RWPE2 (cell line): ENCODE measurements at places on chromosomes 3 and 15.

DNA sequence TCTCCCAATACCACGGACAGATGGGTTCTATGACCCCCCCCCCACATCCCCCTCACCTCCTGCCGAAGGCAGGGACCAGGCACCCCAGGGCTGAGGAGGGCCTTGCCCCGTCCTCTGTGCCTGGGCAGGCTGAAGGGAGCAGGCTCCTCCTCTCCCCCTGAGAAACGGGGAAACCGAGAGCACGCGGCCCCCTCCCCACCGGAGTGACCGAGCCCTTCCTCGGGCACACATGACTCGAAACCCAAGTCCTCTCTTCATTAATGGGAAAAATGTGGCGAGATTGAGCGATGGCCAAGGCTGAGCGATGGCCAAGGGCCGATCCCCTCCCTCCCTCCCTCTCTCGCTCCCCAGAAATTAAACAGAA, 7.0 kb downstream of the EPHB3 start:
- DNase-seq: no peak

DNA sequence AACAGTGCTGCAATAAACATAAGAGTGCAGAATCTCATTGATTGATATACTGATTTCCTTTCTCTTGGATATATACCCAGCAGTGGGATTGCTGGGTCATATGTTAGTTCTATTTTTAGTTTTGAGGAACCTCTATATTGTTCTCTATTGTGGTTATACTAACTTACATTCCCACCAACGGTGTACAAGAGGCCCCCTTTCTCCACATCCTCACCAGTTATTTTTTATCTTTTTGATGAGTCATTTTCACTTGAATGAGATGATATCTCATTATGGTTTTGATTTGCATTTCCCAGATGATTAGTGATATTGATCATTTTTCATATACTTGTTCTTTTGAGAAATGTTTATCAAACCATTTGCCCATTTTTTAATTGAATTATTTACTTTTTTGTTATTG, 12.4 kb upstream of the IREB2 start:
- DNase-seq: no peak

DNA sequence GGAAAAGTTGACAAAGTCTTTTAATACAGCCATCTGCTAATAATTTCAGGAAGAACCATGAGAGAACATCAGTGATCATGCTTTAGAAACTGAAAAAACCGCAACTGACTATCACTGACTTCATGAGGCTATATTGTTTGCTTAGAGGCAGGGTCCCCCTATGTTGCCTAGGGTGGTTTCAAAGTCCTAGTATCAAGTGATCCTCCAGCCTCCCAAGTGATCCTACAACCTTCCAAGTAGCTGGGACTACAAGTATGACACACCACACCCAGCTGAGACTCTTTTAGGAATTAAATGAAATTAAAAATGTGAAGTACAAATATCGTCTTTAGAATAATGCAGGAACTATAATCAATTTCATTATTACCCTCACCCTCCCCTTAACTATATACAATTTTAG, 58.3 kb upstream of the CSPG5 start:
- no peak for DNase-seq

DNA sequence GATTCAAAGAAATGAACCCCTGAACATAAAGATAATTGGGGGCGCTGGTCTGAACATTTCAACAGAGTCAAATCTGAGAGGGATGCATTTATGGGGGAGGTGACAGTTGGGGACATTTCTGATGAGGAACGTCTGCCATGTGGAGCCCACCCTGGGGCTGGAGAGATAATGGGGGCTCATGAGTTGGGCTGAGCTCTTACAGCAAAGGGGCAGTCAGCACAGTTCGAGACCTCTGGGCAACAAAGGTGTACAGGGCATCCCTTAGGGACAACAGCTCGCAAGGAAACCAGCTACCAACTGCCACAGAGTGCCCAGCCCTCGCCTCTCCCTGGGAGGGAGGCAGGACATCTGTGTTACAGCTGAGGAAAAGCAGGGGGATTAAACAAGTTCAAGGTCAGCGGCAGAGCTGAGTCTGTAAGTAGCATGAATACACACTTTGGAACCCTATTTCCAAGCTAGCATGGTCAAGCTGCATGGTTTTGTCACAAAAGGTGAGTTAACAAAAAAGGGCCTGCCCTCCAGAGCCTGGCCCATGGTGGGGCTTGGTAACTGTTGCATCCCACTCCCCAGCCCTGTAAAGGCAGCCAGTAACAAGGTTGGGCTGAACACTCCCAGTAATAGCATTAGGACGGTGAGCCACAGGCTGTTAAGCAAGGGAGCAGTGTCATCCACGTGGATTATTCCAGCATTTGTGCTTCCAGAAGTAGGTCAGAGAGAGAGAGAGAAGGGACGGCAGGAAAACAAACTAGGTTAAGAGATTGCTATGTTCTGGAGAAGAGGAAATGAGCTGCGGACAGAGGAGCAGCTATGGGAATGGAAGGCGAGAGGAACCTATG, 4.3 kb downstream of the GNB5 start:
- no peak for DNase-seq

- no peak for DNase-seq
Observed at GRCh38 chr3:99176169-99176964, 274.9 kb upstream of the DCBLD2 start.

DNA sequence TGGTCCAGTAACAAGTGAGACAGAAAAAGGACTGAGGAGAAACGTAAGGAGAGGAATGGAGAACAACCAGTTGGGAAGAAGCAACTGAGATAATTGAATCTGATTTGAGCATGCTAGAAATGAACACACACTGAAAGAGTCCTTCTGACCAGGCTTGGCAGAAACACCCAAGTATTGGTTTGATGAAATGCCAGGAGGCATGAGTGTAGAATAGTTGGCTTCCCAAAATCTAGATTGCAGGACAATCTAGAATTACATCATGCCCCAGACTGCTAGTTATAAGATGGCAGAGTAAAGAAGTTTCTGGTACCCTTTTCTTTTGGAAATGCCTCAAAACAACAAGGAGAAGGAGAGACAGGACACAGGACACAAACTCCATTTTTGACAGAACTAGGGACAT, 189.7 kb upstream of the STT3B start:
- no peak for DNase-seq

GRCh38 chr15:48584812-48585563, 60.5 kb downstream of the FBN1 start:
- no peak for DNase-seq

- no peak for DNase-seq
Observed at GRCh38 chr3:180646187-180646790, 33.0 kb downstream of the CCDC39 start.

DNA sequence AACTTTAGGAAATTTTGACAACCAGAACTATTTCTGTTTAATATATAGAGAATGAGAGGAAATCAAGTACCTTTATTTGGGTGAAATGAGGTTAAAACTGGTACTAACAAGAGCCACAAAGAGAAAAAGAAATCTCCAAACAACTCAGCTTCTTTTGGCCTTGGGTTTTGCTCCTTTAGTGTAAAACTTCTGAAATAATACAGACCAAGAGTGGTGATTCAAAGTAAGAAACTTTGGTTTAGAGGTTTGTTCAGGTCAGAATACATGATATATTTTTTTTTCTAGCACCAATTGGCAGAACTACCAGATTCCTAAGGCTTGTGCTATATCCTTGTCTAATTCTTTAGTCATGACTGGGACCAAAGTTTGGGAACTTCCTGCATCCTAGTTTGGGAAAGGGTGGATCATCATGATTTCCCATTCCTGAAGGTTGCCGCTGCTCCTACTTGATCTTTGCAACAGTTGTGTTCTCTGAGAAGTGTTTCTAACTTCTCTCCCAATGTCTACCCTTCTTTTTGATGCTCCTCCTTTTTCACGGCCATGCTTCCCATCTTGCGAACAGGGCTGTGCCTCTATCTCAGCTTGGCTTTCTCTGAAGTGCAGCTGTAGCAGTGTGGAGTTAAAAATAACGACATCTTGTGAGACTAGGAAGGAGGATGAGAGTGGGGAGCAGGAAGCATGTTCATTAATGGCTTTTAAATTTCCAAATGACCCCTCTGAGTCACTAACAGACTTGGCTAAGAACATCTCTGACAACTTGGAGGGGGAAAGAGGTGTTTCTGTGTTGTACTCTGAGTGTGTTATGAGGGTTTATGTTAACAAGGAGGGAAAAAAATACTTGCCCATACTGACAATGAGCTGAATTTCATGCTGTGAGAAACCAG, 87.7 kb downstream of the KCNAB1 start:
- no peak for DNase-seq

DNA sequence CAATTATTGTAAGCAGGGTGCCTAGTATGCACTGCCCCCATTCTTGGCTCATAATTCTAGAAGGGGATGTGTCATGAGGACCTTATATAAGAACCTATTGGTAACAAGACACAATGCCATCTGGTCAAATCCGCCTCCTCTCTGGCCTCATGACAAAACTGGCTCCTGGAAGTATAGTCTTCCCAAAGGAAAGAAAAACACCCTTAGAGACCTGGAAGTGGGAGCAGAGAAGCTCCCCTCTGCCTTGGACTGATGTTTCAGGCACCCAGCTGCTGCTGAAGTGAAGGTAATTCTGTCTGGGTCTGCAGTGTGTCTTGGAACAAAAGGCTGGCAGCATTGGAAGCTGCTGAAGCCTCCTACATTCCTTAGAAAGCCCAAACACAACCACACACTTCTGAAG, 107.2 kb upstream of the CLSTN2 start:
- DNase-seq: no peak

DNA sequence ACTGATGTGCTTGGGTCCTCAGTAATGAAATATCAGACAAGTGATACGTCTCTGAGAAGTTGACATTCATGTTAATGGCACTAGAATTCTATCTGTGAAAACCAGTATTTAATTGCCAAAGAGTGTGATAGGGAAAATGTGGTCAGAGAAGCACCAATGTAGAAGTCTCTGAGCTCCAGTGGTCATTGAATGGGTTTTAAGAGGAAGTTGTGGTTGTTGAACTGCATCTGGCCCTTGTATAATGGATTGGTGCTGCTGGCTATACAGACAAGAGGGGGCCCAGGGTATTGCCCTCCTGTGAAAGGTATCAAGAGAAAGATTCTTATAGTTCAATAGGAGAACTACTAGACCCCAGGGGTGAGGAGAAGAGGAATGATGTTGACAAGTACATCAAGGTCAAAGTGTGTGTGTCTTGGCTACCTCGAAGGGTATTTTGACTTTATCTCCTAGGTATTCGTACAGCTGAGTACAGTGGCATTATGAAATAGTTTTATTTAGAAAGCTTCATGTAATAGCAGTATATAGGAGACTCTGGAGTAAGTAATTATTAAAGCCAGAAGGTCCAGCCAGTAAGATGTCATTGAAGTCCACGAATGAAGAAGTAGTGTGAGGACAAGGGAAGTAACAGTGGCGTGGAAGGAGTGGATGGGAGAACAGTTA, 47.1 kb downstream of the CHD2 start:
- DNase-seq: no peak

DNA sequence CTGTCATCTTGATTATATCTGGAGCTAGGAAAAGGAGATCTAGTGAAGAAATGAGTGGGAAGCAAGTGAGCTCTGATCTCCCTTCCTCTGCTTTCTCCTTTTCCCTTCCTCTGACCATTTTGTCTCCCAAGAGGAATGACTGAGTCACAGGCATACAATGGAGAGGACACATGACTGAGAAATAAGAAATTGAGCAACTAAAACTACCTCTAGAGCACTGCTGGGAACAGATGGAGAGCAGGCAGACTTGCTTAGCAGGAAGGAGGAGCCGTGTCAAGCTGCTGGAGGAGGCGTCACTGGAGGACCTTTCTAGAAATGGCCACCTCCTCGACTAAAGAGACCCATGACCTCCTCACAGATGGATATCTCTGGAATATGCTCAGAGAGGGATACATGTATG, 66.9 kb upstream of the MYO5C start:
- no peak for DNase-seq

DNA sequence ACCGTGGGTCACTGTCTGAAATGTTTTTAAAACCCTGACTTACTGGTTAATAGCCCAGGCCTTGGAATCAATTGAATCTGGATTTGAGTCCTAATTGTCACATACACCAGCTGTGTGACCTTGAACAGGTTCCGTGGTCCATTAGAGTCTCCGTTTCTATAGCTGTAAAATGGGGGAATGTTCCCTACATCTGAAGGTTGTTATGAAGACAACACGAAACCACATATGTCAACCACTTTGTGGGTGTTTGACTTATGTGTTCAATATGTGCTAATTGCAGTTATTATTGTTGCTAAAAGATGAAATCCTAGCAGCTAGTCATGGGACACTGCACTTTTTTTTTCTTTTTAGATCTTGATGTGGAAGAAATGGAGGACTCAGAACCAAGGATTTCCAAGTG, 35.3 kb downstream of the ZBTB38 start:
- no peak for DNase-seq

DNA sequence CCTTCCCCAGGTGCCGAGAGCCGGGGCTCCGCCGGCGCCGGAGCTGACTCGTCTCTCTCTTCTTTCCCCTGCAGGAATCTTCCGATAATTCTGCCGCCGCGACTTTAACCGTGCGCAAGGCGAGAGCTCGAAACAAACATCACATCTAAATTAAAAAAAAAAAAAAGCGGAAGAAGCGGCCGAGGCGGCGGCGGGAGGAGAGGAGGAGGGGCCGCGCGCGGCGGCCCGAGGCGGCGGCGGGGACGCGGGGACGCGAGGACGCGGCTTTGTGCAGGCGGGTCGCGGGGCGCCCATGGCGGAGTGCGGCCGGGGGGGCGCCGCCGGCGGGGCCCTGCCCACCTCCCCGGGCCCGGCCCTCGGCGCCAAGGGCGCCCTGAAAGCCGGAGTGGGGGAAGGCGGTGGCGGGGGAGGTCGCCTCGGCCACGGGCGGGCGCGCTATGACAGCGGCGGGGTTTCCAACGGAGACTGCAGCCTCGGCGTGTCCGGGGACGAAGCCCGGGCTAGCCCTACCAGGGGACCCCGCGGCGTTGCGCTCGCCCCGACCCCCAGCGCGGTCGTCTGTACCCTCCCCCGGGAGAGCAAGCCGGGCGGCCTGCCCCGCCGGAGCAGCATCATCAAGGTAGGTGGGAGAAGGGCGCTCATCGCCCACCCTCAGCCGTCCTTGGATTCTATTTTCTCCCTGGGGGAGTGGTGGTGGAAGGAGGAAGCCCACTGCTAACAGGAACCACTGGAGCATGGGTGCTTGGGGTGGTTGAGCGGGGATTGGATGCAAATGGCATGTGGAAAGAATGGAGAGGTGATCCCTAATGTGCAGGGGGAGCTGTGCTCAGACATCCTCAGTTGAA, at the start of gene PLCL2:
PLCL2 (plus strand) TSS at position 208 of the 845 bp plus-strand sequence; CDS start at position 293, 85 bp downstream.
- DNase-seq: no peak

GRCh38 chr3:141523615-141524375, 37.0 kb downstream of the RASA2 start:
- DNase-seq: no peak
